Neural crest cell (in vitro differentiated cells): ENCODE measurements at places on chromosomes 5 and 9.

GRCh38 chr5:1844708-1845436, 37.9 kb downstream of the IRX4 start:
- no peak for DNase-seq

DNA sequence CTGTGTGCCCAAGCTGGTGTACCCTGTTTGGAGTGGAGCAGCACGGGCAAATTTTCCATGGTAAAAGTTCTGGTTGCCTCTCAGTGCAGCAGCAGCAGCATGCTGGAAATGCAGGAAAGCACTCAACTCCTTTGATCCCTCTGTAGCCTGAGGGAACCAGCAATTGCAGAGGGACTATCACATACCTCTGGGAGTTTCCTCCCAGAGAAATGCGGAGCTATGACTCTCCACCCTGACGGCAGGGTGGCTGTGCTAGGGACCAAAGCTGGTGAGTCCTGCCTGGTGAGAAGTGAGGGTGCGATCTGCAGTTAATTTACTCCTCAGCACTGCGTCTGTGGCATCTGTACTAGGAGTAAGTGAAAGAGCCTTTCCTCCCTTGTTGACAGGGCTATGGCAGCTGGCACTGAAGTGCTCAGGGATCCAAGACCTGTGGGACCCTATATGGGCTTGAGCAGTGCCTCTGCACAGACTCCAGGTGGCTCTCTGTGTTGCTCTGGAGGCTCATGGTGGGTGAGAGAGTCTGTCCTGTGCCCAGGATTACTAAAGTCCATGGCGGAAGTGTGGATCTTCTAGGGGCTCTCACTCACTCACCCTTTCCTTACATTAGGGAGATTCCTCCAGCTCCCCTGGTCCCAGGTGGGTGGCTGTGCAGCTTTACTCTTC, 601.2 kb upstream of the TYRP1 start:
- DNase-seq, result no peak

DNA sequence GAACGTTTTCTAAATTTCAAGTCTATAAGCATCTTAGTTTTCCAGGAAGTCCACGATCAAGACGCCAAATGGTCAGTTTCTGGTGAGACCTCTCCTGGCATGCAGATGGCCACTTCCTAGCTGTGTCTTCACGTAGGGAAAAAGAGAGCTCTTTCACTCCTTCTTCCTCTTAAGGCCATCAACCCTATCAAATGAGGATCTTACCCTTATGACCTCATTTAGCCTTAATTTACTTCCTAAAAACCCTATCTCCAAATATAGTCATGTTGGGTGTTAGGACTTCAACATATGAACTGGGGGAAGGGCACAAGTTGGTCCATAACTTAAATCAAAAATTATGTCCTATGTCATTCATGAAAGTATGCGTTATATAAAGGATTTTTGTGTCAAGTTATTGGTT, 229.5 kb downstream of the ARL15 start:
- DNase-seq, result no peak

DNA sequence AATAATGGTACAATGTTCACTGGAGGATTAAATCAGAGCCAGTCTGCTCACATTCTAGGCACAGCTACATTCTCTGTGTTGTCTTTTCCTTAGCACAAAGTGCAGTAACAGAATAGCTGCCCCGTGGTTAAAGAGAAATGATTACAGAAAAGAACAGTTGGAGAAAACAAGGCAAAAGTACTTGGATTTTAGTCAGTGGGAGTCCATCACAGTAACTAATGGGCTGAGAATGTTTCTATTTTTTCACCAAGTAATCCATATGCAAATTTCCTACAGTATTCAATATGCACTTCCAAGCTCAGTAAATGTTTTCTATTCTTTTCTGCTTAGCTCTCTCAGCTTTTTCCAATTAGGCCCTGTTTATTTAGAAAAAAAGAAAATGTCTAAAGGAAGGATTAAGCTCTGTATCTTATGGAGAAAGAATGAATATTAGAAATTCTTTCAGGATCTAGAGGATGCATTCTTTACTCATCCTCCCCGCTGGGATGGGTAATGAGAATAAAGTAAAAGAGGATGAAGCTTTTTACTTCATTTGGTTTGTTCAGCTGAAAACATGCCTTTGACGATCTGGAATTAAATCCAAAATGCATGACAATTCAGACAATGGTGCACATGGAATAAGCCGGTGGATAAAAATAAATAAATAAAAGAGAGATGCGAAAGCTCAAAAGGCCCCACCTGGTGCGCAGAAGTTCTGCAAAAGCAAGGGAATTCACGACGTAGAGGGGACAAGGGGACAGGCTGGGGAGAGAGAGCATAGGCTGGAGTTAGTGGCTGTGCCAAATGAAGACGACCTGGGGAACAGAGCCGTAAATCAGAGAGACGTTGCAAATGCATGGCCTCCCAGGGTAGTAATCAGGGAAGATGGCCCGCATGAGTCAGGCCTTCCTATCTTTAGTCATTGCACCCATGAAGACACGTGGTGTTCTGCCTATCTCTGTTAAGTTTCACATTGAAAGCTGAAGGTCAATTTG, 345.2 kb downstream of the GLIS3 start:
- no peak for DNase-seq

DNA sequence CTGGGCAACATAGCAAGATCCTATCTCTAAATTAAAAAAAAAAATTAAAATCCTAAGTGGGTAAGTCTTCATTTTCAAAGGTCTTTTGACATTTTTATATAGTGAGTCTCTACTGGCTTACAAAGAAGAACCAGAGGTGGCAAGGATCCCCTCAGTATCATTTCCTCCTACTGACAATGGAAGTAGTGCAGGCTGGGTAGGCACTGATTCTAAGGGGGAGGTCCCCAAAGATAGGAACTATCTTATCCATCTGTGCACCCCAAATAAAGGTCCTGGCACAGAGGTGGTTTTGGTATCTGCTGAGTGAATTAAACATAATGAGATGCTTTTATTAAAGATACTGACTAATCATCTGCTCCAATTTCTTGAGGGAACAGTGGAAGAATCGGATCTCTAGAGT, 4.2 kb downstream of the FAM193B start:
- DNase-seq, result no peak

DNA sequence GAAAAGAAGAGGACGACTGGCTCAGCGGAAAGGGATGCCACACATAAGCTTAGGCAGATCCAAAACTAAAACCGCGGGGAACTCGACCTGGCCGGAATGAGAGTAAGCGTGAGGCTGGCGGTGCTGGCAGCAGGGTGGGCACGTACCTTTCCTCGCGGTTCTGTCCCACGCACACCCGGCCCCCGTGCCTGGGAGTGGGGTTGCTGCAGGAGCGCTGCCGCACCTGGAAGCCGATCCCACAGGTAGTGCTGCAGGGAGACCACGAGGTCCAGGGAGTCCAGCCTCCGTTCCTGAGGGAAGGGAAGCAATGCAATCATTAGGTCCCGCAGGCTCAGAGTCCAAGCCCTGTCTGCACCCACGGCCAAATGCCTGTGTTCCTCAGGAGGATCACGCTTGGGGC, 427.0 kb downstream of the SEMA5A start:
- no peak for DNase-seq

DNA sequence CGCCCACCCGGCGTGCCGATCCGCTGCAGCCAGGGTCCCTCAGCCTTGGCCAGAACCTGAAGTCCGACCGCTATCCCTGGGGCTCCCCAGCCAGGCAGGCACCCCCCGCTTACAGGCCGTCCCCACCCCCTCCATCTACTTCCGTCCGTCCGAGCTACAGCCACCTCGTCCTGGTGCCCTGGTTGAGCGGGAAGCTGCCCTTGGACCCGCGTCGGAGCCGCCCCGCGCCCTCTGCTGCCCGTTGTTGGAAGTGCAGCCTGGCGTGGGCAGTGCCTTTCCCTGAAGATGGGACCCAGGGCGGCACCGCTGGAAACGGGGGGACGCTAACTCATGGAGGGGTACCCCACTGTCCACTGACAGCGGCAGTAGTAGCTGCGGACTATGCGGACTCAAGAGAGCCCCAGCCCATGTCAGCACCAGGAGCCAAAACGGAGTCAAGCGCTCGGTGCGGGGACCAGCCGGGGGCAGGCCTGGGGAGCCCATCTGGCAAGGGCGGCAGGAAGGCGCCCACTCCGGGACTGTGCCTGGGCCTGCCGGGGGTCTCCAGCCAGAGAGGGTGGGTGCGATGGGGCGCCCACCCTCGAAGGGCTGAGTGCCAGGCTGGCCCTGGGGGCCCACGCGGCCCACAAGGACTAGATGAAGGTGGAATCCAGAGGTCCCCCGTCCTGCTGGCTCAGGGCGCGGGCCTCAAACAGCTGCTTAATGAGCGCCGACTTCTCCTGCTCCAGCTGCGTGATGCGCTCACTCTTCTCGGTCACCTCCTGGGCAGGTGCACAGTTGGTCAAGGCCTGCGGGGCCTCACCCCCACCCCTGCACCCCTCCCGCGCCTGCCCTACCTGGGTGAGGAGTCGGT, 6.1 kb downstream of the SAPCD2 start:
- peak; percentile 79 for DNase-seq

DNA sequence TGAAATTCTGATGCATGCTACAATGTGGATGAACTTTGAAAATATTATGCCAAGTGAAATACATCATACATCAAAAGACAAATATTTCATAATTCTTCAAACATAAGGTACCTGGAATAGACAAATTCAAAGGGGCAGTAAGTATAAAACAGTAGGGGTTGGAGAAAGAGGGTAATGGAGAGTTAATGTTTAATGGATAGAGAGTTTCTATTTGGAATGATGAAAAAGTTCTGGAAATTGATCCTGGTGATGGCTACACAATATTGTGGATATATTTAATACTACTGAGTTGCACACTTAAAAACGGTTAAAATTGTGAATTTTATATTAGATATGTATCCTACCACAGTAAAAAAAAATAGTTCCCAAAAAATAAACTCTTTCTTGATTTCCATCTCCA, 14.6 kb upstream of the CNTLN start:
- DNase-seq, result no peak

- DNase-seq, result no peak
Measured at GRCh38 chr9:81052846-81053245, 636.5 kb downstream of the TLE1 start.

GRCh38 chr9:83630938-83631457, 8.1 kb downstream of the IDNK start:
- peak; percentile 9 for DNase-seq

DNA sequence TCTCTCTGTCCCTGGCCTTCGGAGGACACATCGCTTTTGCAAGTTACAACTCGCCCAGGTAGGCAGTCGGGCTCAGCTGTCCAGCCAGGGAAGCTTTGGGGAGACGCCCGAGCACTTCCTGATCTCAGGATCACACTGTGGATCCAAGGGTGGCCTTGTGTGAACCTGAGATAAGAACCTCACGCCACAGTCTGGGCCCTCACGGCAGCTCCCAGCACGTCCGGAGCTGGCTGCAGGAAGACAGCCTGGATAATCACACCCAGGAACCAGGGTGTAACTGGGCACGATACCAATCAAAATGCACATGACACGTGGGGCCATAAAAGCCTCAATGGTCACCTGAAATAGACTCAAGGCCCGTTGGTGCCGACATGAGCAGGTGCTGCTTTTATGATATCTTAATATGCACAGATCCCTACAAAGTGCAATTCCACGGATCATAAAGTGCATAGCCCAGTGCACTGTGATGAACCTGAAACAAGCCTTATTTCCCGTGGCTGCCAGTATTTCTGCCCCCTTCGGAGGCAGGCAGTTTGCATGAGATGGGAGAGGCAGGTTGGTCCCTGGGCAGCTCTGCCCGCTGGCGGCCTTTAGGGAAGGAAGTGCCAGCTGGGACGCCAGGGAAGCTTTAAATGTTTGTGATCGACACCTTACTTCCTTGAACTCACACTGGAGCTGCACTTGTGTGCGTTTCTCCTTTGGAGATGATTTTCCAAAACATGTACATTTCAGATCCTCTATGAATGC, 14.5 kb downstream of the SLC6A18 start:
- DNase-seq, result no peak

DNA sequence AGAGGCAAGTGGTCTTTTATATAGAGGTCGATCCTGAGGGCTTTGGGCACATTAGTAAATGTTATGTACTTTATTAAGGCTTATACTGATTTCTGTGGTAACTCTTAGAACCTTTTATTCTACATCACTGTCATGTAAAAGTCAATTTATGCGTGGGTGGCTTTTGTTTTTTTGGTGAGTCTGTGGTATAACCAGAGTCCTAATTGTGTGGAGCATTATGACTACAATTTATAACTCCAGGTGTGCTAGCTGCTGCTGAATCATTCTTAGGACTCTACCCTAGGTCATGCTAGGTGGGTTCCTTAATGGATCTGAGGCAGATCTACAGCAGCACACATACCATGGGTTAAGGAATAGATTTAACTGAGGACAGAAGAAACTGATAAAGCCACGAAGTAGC, 33.9 kb upstream of the KCNN2 start:
- no peak for DNase-seq

DNA sequence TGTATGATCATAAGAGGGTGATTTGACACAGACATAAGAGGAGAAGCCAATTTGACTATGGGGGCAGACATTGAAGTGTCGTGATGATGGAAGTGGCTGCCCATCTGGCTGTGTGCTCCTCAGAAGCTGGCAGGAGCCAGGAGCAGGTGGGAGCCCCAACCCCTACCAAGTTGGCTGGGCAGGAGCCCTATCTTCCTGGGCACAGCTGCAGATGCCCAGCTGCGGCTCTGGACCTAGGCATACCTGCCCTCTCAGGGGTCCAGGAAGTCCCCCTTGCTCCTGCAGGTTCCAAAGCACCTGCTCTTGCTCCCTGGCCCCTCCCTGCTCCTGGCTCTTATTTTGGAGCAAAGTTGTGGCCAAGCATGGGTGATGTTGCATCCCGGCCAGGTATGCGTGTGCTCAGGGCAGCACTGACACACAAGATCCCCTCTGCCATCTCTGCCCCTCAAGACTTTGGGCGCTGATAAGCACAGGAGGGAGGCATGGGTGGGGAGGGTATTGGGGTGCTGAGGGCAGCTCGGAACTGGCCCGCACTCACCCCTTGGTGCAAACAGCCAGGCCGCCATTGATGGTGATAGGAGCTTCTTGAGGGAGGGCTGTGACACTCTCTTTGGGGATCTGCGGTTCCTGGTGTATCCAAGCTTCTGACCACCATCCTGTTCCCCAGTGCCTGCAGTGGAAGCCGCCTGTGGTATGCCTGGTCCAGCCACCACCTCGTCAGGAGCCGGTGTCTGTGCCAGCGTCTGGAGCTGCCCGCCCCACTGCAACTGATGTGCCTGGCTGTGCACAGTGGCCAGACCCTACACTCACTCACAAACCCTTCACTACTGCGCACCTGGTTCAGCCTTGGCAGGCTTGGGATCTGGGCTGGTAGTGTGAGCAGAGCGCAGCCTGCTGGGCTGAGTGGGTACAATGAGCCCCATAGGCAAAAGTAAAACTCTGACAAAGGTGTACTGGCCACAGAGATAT, 230.9 kb downstream of the CDH9 start:
- no peak for DNase-seq

GRCh38 chr5:82820961-82821845, 256.0 kb downstream of the TMEM167A start:
- DNase-seq, result no peak
